ENCODE measurements at places on chromosomes 7 and 10.

GRCh38 chr10:122567056-122567660 lies 6.6 kb downstream of the DMBT1 start:
- peak; percentile 58 for DNase-seq

DNA sequence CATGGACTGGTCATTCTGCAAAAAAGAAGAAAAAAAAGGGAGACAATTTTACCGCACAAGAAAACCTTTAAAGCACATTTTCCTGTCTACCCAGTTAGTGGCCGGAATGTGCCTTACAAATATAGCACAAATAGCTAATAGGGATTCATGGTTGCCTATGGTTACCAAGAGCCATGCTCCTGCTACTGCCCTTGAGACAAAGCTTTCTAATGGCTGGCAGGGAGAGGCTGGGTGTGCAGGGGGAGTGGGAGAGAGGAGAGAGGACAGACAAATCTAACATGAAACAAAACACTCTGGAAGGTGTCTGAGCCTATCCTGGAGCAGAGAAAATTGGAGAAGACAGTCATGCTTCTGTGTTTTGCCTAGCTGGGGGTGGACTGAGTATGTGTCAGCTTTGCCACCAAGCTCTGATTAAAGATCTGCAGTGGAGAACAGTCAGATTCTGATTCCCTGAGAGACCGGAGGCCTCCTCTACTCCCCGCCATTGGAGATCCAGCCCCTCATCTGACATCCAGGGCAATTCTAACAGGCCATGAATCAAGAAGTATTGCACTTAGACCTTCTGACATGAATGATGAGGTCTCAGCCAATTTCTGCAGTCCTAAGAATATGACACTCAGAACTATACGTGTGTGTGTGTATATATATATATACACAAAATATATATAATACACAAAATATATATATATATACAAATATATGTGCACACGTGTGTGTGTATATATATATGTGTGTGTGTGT lies 80.2 kb downstream of the PRTFDC1 start:
- no peak for DNase-seq

- DNase-seq = peak; percentile 72
Measured at GRCh38 chr7:103573479-103574058, 127.6 kb upstream of the SLC26A5 start.

- no peak for DNase-seq
Measured at GRCh38 chr7:26522633-26523032, 231.0 kb downstream of the SNX10 start.

DNA sequence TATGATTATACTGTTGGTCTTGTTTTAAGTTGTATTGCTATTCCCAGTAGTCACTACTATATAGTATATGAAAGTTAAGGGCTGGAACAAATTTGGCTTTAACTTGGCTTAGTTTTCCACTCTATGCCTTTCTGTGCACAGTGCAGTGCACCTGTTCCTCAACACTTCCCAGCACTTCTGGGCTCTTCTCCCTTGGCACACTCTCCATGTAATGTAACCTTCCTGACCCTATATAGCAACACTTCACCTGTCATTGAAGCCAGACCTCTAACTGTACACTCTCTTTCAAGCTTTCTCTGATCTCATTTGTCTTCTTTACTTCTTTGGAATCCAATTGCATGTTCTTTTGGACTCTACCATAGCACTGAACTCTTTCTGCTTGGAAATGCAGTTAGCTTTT lies 83.9 kb upstream of the SMIM30 start:
- DNase-seq = no peak

DNA sequence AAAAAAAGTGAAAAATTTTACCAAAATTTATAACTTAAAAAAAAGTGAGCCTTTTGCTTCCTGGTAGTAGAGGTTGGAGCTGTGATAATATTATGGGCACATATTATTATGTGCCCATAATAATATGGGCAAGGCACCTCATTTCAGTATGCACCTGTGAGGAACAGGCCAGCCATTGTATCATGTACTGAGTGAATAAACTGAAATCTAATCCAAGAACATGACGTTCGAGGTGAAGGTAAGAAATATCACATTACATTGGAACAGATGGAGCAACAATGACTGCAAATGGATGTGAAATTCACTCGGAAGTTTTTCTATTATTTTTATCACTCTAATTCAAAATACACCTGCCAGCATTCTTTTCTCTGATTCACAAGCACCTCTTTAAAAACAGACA lies 216.0 kb downstream of the KLF6 start:
- no peak for DNase-seq

GRCh38 chr10:127243490-127244272 lies 47.3 kb upstream of the INSYN2A start:
- peak; percentile 67 for DNase-seq

DNA sequence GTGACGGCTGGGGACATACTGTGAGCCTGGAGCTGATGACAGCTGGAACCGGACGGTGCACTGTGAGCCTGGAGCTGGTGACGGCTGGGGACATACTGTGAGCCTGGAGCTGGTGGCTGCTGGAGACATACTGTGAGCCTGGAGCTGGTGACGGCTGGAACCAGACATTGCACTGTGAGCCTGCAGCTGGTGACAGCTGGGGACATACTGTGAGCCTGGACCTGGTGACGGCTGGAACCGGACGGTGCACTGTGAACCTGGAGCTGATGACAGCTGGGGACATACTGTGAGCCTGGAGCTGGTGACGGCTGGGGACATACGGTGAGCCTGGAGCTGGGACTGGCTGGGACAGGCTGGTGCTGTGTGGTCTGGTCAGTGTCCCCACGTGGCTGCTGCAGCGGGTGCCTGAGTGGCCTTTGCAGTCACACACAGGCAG lies 47.9 kb downstream of the PTPRN2 start:
- no peak for DNase-seq

GRCh38 chr10:129707406-129708388 lies 240.7 kb downstream of the MGMT start:
- DNase-seq = no peak

- DNase-seq = no peak
Measured at GRCh38 chr10:3727268-3727667, 57.7 kb downstream of the KLF6 start.

- peak; percentile 42 for DNase-seq
Measured at GRCh38 chr10:117699436-117700075, 157.0 kb downstream of the EMX2 start.

- no peak for DNase-seq
Measured at GRCh38 chr7:123972831-123973230, 47.8 kb downstream of the SPAM1 start.

DNA sequence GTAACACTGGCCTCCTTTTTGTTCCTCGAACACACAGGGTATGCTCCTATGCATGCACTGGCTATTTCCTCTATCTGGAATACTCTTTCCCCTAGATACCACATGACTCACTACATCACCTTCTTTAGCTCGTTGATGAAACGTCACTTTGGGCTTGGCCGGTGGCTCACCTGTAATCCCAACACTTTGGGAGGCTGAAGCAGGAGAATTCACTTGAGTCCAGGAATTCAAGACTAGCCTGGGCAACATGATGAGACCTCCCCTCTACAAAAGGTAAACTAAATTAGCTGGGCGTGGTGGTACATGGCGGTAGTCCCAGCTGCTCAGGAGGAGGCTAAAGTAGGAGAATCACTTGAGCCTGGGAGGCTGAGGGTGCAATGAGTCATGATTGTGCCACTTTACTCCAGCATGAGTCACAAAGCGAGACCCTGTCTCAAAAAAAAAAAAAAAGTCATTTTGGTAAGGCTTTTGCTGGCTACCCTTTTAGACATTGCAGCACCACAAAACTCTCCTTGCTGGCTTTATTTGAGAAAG lies 14.5 kb downstream of the ANKIB1 start:
- no peak for DNase-seq

GRCh38 chr10:95295031-95295755 lies 4.4 kb upstream of the PDLIM1 start:
- no peak for DNase-seq

DNA sequence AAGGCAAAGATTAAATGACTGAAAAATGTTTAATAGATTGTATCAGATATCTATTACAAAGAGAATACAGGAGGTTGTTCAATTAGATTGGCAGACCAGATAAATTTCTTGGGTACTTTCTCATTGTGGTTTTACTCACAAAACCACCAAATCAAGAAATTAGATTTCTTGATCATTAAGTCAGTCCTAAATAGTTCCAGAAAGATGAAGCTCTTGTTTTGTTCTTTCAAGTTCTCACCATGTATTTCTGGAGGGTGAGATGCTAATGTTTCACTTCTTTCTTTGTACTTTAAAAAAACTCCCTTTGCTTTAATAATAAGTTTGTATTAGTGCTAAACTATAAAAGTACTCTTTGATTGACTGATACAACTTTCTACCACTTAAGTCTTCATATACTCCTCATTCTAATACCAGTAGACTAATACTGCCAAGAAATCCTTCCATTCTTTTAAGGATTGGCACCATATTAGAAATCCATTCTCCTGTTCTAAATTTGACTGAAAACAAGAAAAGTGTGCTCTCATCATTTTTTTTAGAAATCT lies 69.4 kb downstream of the RNF133 start:
- no peak for DNase-seq

DNA sequence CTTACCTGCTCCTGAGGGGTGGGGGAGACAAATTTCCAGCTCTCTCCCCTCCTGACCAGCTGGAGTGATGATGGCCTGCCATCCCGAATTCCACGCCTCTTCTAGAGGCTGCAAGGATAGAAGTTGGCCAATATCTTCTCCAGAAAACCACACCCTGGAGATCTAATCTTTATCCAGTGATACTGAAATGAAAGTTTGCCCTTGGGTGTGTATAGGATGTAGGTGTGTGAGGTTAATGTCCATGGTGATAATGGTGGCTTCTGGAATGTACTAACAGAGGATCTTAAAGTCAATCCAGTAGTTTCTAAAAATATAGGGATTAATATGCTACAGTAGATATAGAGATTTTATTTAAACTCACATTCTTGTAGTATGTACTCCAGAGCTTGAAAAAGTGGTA lies 22.2 kb downstream of the AKR1B15 start:
- DNase-seq = no peak

DNA sequence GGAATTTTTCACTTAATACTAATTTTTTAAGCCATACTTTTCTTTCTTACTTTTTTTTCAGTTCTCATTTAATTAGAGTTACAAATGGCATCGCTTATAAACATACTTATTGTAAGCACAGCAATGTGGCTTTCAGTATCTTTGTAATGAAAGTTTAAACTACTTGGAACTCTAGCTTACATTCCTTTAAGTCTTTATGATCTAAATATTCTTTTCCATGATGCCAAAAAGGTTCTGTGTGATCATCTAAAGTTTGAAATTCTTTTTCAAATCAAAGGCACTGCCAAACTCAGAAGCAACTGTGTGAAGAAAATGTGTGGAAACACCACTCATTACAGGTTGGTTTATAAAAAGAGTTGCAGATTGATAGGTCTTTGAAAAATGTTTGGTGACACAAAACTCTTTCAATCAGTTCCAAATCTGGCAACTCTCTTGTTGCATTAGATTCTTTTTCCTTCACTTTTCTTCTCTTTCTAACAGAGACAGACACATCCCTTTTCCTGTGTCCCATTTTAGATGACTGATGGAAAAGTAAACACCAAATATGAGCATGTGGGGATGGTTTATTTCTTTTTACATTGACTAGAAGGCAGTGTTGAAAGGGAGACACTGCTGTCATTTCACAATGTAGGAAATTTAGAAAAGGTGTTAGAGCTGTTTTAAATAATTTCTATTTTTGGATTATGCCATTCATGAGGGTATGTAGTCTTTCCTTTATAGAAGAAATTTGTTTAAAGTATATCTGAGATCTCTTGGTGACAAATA lies 392.3 kb downstream of the SUGCT start:
- DNase-seq = no peak

DNA sequence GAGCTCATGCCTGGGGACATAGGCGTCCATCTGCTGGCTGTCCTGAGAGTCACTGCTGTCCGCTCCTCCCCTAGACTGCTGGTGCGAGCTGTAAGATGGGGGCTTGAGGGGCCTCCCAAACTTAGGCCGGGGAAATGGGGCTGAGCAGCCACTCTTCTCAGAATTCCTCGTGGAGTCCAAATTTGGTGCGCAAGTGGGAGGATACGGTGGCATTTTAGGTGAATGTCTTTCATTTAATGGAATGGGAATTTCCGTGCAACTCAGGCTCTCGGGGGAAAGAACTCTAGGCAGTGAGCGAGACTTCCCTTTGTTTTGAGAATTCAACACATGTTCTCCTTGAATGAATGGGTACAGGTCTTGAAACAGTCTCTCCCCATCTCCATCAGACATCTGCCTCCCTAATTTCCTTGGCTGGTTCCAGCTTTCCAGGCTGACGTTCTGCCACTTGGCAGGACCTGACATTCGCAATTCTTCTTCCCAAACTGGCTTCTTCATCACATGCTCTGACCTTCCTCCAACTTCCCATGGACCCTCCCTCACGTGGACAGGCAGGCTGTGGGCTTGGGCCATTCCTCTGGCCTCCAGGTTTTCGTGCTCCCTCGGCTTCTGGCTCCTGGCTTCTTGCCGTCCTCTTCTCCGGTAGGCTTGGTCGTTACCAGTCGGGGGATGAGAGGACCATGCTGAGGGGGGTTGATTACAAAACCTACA lies 30.1 kb downstream of the JCAD start:
- no peak for DNase-seq

GRCh38 chr7:4083513-4083912 lies 598.6 kb upstream of the FOXK1 start:
- no peak for DNase-seq

DNA sequence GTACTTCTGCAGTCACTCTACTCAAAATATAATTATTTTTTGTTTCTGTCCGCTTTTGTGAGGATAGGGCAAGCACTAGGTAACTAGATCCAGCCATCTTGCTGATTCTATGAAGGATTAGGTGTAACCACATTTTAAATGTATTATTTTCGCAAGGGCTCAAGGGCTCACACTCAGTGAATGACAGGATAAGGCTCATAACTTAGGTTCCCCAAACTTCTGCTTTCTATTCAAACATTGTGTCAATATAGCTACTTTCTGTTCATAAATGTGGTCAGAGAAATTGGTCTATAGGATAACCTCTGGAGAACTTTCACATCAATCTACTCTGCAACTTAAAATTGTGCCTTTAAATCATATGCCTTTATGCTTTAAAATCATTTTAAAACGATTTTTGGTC lies 1141.2 kb downstream of the SORCS1 start:
- DNase-seq = no peak

GRCh38 chr10:90741926-90742565 lies 115.8 kb downstream of the HTR7 start:
- DNase-seq = no peak

DNA sequence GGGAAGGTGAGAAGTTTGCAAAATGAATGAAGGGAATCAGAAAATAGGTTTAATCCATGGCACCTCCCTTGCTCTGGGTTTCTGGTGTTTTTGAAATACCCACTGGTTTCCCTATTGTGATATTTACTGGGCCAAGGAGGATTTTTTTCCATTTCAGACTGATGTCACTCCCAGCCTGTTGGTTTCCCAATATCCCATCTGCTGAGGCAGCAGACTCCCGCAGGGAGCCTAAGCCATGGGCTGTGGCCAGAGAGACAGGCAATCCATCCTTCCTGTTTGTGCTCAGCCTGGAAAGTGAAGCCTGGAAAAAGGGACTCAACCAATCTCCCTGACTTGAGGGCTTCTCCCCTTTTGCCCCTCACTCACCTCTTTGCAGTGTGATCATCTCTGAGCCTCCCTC lies 22.8 kb downstream of the FAM107B start:
- no peak for DNase-seq

DNA sequence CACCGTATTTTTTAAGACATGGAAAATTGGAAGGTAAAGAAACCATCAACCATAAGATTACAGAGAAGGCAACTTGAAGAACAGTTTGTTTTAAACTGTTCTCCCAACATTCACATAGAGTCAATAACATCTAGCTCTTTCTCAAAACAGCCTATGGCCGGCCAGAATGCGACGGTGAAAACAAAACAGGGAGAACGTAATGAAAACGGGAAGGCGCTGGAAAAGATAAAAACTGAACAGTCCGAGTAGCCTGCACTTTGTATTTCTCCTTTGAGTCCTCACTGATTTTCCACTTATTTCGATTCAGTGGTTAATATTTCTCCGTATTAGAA lies 637 bp downstream of the MICU1 start:
- no peak for DNase-seq

Data from SK-MEL-5 (cell line).